SW 1271 (cell line): ENCODE measurements at places on chromosomes 7 and 10.

- DNase-seq, result peak; percentile 24
Observed at GRCh38 chr7:17769918-17770317, 170.4 kb downstream of the SNX13 start.

GRCh38 chr7:148382596-148382995 lies 208.0 kb upstream of the C7orf33 start:
- no peak for DNase-seq

DNA sequence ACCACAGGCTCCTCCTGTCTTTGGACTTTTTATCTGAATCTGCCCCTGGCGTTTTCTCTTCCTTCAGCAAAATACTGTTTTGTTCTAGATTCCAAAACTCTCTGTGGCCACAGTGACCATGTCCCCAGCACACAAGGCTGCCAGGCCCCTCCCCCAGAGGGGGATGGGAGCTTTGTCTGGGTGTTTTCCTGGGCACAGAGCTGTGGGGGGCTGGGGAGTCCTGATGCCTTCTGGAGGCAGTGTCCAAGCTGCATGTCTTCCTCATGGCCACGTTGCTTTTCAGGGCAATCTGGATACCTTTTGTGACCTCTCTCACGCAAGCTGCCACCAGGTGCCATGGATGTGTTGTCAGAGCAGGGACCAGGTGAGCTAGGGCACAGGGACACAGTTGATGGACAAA lies 26.2 kb downstream of the ANTXRL start:
- DNase-seq, result no peak

DNA sequence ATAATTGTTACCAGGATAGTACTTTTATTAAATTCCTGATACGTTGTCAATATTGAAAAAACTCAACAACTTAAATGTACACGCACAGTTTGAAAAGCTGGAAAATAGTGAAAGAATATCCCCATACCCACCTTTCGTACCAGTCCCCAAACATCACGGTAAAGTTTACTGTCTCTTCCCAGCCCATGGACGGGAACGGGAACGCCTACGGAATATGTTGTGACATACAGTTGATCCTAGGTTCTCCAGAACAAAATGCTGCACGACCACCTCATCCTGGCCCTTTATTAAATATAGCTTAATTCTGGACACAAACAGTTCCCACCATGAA lies 527 bp upstream of the BCAP29 start:
- DNase-seq, result no peak

DNA sequence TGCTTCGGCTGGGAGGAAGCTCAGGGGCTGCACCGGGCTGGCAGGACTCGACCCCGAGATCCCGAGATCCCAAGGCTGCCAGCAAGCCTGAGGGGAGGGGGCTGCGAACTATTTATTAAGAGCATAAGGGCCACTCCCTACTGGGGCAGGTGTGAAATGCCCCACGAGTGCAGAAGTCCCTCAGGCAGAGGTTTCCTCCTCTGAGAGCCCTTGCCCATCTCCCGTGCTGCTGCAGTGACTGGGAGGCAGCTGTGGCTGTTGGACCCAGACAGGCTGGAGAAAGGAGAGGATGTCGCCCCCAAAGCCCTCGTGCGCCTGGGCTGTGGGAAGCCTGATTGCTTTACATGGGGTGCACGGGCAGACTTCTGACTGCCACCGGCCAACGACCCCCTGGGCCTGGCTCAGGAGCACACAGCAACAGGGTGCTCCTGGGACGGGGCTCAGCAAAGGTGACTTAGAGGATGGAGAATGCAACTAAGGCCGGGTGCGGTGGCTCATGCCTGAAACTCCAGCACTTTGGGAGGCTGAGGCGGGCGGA lies 39.8 kb downstream of the RGS10 start:
- DNase-seq, result no peak

GRCh38 chr10:3623746-3624145 lies 161.3 kb downstream of the KLF6 start:
- DNase-seq, result no peak

GRCh38 chr7:95906851-95907250 lies 134.5 kb downstream of the DYNC1I1 start:
- DNase-seq, result no peak

- no peak for DNase-seq
Observed at GRCh38 chr10:11162828-11163599, 145.3 kb downstream of the CELF2 start.

DNA sequence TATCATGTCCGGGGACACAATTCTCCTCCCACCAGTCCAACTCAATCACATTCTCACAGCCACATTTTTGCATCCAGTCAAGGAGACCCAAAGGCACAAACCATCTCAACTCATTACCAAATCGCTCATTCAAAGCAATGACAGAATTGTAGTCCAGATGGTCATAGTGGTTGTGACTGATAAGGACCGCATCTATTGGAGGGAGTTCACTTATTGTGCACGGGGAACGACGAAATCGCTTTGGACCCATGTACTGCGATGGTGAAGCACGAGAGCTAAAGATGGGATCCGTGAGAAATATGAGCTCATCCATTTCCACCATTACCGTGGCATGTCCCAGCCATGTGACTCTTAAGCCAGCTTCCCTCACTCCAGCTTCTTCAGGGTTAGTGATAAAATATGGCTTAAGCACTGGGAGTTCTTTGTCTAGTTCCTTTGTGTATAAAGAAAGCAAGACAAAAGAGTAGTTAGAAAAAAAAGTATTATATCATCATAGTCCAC lies 29.1 kb downstream of the NAPEPLD start:
- DNase-seq, result no peak

DNA sequence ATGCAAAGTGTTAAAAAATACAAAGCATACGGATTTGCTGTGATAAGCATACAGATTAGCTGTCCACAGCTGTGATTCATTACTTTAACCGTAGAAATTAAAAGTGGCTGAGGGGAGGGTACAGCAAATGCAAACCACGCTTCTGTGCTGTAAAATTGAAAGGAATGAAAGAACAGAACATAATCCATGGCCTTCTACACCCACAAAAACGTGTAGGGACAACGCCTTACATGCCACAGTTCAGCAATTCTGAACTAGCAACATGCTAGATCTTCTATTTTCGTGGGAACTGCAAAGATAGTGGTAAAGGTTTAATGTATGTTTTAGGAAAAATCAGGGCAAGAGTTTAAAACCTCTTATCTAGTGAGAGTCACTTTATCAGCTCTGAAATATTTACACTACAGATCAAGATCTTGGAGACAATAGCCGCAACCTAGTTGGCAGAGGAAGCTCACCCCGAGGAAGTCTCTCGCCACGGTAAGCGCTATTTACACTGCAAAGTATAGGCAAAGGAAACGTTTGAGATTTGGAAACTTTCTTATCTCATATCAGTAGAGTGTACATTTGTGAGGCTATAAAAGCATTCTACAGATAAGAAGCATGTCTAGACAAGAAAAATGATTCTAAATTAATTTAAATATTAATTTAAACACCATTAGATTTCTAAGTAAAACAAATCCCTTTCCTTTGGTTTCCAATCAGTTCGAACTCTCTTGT lies 193.6 kb downstream of the MLLT10 start:
- DNase-seq, result no peak

DNA sequence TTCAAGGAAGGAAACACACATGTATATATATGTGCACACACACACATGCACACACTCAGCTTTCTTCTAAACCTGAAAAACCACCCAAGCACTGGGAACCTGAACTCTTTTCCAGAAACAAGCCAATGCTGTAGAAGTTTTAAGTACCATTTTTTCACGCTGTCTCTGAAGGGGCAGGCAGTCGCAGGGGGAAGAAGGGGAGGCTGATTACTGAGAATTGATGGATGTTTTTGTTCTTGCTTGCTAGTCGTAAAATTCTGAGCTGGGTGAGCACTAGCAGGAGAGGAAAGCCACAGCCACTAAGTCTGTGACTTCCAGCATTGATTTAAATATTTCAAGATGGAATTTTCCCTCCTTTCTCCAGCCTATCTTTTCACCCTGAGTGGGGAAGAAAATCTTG lies 391.8 kb downstream of the CALN1 start:
- no peak for DNase-seq

DNA sequence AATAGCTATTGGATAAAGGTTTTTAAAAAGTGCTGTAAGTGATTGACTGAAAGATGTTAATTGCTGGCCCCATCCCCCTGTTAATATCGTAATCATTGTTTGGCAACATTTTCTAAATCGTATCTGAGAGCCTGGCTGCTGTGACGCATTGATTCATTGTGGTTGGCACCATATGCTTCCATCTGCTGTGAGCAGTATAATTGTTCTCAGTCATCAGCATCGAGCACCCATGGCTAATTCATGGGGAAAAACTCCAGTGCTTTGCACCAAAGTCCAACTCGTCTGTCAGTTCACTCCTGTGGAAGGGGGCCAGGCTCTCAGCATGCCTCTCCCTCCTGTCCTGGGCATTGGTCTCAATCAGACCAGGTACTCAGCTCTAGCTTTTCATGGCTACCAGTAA lies 205.2 kb downstream of the STK31 start:
- DNase-seq, result no peak

DNA sequence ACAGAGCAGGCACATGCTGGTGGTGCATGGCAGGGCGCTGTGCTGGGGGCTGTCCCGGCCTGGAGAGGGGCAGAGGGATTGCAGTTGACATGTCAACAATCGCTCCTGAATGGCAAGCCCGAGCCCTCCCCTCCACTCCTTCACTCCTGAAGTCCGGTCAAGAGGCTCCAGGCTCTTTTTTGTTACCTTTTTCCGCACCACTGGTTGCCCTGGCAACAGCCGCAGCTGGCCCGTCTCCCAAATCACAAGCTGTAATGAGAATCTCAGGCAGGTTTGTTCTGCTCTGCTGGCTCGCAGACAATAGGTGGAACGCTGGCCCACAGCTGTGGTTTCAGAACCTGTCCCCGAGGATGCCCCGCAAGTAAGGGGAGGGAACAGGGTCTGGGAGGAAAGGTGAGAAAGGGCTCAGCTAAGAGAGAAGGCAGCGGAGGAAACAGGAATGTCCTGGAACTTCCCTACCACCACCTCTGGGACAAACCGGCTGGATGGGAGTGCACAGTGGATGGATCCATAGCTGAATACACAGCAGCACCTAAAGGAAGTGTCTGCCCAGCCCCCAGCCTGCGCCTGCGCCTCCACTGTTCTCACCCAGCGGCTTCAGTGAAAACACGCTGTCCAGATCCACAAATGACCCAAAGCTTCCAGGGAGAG lies 58.9 kb downstream of the CALML3 start:
- DNase-seq, result no peak

- DNase-seq, result no peak
Observed at GRCh38 chr10:60565492-60565891, 175.8 kb upstream of the ANK3 start.

GRCh38 chr10:60353519-60354258 lies 36.0 kb downstream of the ANK3 start:
- DNase-seq, result no peak

DNA sequence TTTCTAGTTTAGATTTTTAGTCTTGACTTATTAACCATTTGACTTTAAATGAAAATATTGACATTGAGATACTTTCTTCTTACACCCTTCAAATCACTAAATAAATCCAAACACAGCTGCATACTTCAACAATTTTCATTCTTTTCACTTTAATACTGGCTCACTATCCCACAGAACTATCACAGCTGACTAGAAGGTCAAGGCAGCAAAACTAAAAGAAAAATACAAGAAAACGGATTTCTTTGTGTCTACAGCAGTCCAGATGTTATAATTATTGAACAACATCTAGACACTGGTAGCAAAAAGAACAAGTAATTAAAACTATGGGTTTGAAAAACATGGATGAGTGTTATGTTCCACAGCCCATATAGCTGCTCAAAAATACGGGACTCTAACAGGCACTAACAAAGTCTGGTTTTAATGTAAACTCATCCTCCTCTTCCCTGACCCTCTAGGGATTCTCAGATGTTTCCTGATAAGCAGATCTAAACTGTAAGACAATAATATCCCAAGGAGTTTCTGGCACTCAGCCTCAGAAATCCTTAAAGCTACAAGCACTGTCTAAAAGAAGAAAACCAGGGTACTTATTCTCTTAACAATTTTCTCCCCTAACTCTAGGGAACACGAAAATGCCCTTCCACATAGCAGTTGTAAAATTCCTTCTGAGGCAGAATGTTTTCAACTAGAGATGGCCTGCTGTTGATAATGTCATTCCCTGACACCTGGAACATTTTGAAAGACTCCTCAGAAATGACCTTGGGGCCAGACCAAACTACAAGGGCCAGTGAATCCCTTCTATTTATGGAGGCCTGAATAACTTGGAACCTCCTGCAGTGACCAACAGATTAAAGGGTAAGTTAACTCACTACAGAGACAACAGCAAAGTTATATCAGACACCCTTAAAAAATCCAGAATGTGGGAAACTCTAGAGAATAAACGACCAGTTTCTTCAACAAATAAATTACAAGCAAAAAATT lies 12.8 kb downstream of the DNMBP start:
- no peak for DNase-seq

- no peak for DNase-seq
Observed at GRCh38 chr7:49344556-49344955, 420.2 kb downstream of the CDC14C start.

DNA sequence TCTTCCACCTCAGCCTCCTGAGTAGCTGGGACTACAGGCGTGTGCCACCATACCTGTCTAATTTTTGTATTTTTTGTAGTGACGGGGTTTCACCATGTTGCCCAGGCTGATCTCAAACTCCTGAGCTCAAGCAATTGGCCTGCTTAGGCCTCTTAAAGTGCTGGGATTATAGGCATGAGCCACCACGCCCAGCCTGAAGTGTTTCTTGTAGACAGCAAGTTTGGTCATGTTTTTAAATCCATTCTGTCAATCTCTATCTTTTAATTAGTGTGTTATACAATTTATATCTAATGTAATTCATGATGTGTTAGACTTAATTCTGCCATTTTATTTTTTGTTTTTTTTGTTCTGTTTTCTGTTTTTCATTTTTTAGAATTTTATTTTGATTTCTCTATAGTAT lies 17.2 kb upstream of the MXI1 start:
- DNase-seq, result no peak

- DNase-seq, result no peak
Observed at GRCh38 chr10:82536668-82537067, 661.7 kb downstream of the NRG3 start.

DNA sequence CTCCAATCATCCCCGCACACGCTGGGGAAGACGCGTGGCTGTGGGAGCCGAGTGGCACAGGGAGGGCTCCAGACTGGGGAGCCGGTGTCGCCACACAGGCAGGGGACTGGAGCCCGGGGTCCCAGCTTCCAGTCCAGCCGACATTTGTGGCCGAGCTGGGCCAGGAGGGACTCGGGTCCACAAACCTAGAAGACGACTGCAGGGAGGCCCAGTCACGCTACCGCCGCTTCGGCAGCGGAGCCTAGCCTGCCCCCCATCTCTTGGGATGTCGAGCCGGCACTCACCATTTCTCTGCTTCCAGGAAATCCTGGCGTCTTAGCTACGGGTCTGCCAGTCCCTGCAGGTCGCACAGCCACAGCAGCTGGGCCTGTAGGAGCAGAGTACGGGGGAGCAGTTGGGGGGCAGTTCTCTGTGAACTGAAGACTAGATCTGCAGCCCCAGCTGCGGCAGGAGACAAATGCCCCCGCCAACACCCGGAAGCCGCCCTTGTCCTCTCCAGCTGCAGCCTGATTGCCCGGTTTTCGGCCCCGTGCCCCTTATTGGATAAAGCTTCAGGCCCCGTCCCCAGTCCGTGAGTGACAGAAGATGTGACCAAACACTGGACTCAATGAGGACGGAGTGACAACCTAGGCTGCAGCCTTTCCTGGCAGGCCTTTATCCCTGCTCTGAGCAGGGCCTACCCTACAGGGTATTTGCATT lies 270.7 kb downstream of the ZNF33B start:
- no peak for DNase-seq
